ENCODE measurements at places on chromosomes 6 and 20. TPM values are rescaled to one million over a fixed set of nuclear protein-coding genes. Genes with fewer than 3 reads are reported as not detected.

FHL5 gene
- total RNA-seq = 56.0 TPM

- DNase-seq = no peak
Measured at GRCh38 chr6:6683969-6684833, 95.7 kb downstream of the LY86 start.

GRCh38 chr6:141492521-141493284 lies 640.0 kb upstream of the GJE1 start:
- no peak for DNase-seq

DNA sequence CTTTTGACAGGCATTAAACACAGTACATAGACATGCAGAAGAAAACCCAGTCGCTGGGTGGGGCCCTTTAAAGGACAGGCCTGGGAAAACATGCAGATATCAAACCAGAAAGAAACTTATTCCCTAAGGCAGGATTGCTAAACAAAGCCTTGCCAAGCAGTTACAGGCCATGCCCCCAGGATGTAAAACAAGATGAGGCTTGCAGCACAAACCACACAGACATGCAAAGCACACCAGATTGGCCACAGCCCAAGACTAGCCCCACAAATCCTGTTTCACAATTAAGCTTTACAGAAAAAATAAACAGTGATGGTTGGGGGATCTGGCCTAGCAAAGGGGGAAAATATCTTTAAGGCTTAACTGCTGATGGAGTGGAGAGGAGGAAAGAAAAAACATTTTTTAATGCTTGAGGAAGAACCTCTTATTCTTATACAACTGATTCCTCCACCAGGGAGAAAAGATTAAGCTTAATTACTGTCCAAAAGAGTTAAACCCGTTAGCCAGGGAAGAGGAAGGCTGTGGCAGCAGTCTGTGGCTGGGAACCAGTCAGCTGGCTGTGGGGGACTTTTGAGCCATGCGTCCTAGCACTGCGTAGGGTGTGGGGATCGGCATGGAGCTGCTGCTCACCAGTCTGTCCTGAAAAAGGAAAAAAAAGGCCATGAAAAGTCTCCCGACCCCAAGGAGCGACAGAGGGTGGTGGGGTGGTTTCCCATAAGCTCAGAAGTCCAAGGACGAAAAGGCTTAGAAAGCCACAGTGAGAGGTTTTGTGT lies 28.4 kb downstream of the COL19A1 start:
- no peak for DNase-seq

DNA sequence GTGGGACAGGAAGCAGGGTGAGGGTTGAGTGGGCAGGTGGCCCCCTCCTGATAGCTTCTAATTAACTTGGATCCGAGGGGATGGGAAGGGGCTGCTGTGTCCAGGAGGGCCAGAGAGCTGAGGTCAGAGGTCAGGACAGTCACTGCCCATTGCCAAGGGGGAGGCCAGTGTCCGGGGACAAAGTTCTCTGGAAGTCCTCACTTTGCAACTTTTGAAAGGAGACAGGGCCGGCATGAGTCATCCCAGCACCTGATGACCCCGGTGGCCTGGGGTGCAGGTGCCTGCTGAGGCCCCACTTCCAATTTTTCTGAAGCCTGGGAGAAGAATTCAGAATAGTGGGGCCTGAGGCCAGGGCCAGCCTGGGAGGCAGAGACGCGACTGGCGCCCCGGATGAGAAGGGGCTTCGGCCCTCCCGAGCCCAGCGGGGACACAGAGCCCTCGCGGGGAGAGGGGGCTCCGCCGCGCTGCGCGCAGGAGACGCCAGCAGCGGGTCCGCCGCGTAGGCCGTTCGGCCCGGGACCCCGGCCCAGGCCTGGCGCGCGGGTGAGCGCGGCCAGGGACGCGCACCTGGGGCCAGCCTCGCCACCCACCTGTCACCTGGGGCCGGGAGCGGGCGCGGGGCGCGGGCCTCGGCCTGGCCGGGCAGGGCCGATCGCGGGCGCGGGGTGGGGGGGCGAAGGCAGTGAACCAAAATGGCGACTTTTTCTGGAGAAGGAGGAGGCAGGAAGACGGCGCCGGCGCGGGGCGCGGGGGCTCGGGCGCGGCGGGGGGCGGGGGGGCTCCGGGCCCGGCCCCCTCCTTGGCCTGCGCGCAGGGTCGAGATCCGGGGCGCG lies 586 bp downstream of the ZNF512B start:
- peak; percentile 78 for DNase-seq

GRCh38 chr6:163729127-163729872 lies 314.8 kb downstream of the QKI start:
- no peak for DNase-seq

DYNLT2 gene
- 1.1 TPM for total RNA-seq

Data from posterior vena cava (tissue), 2 donors.